Vagina (tissue), 2 donors: ENCODE measurements at places on chromosomes 11 and 22. TPM values are rescaled to one million over a fixed set of nuclear protein-coding genes. Genes with fewer than 3 reads are reported as not detected.

Gene ACTN3
- total RNA-seq, result not detected

- no peak overlapping the region for H3K4me3 ChIP-seq
- no peaks in the 10 kb centered on the region for H3K27me3 ChIP-seq
- DNase-seq, result no peak
- no peaks in the 10 kb centered on the region for H3K36me3 ChIP-seq
Observed at GRCh38 chr22:28484662-28485061, 195.0 kb downstream of the TTC28 start.

DNA sequence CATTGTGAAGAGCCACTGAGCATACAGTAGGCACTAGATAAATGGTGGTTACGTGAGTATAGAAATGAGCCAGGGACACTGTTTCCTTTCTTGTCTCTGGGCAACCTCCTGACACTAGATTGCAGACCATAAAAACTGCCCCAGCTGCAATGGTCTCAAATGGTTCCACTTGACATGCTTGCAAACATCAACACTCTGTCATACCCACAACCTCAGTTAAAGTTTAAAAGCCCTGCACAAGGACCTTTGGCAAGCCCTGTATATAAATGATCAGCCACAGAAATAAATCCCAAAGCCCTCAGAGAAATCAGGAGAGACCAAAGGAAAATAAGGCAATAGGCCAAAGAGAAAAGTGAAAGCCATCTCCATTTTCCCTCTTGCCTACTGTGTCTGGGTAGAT lies 20.7 kb downstream of the PLEKHA7 start:
- H3K4me1 ChIP-seq, result no peaks in the 10 kb centered on the region
- H3K36me3 ChIP-seq, result no peaks in the 10 kb centered on the region
- DNase-seq, result no peak
- H3K27ac ChIP-seq, result no peak overlapping the region

GRCh38 chr22:29190051-29190450 lies 15.6 kb upstream of the EMID1 start:
- no peak overlapping the region for H3K4me3 ChIP-seq
- no peak overlapping the region for H3K27ac ChIP-seq
- no peaks in the 10 kb centered on the region for H3K36me3 ChIP-seq
- no peaks in the 10 kb centered on the region for H3K27me3 ChIP-seq

Gene MAJIN
- total RNA-seq, result not detected

Gene TEF
- total RNA-seq, result 12.0 TPM

Gene SCO2
- total RNA-seq, result 25.0 TPM

Gene SGSM1
- total RNA-seq, result 2.9 TPM

Gene TRIM6
- total RNA-seq, result 3.9 TPM

DNA sequence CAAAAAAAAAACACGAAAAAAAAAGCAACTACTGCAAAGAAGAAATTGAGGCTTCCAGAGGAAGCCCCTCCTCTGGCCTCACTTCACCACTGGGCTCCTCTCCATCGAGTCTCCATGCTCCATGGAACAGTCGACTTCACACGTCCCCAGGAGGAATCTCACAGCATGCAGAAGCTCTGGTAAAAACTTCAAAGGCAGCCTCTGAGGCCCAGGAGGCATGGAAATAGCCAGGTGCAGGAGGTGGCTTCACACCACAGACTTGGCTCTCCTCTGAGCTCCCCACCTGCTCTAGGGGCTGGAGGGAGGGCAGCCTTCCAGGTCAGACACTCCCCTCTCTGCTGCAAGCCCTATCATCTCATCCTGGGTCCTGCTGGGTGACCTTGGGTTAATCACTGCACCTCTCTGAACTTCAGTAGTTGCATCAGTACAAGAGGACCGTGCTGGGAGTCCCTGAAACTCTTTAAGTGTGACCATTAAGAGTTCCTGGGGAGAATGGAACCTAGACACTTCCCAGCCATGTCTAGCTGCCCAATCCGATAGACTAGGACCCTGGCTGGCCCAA lies 8.2 kb downstream of the PDE2A start:
- H3K4me1 ChIP-seq, result no peaks in the 10 kb centered on the region
- no peak for DNase-seq
- H3K4me3 ChIP-seq, result no peak overlapping the region
- no peaks in the 10 kb centered on the region for H3K27me3 ChIP-seq

Gene NUP50
- total RNA-seq, result 76.9 TPM

DNA sequence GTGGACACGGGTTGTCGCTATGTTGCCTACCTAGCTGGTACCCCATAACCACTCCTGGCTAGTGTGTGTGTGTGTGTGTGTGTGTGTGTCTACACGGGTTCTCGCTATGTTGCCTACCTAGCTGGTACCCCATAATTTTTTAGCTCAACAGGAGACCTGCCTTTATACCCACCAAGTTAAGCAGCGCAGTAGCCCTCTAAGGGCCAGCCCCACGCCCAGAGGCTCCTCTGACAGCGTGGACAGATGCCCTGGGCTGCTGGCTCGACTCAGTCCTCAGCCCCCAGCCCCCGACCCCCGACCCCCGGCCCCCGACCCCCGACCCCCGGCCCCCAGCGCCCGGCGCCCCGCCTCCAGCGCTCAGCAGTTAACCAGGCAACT lies 351 bp upstream of the AKIP1 start:
- DNase-seq, result no peak
- H3K4me1 ChIP-seq, result peaks cover 52% of the 10 kb centered on the region
- H3K4me3 ChIP-seq, result peak overlapping the region; percentile 95
- H3K36me3 ChIP-seq, result no peaks in the 10 kb centered on the region
- peak overlapping the region; percentile 90 for H3K27ac ChIP-seq

DNA sequence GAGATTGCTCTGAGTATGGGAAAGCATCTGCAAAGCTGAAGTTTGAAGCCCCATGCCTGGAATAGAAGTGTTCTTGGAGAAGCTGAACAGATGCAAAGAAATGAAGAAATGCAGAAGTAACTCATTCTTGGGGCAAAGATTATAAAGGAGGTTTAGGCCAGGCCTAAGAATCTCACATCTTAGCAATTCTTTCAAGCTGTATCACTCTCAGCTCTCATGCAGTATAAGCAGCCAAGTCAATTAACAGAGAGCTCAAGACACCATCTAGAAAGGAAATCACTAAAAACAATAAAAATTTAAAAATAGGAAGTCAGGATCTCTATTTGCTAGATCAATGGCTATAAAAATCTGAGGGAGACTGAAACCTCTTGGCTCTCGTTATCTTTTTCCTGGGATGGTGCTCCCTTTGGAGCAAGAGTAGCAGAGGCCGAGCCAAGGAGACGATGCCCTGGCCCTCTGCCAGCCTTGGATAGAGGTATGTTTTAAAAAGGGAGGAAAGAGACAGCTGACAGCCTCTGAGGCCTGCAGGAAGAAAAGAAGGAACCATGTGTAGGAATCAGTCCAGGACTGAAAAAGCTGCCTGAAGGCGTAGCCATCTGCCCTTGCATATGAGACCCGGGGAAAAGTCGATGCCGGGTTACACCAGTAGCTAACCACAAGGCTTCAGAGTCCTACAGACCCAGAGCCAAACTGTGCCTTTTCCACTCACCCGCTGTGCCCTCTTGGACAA lies 229.8 kb downstream of the BLID start:
- no peak overlapping the region for H3K4me3 ChIP-seq
- no peak overlapping the region for H3K27ac ChIP-seq
- no peaks in the 10 kb centered on the region for H3K36me3 ChIP-seq
- no peak for DNase-seq
- peaks cover 6% of the 10 kb centered on the region for H3K4me1 ChIP-seq
- H3K27me3 ChIP-seq, result no peaks in the 10 kb centered on the region

GRCh38 chr22:33582822-33583400 lies 337.4 kb downstream of the LARGE1 start:
- H3K4me3 ChIP-seq, result no peak overlapping the region
- H3K27ac ChIP-seq, result no peak overlapping the region
- no peaks in the 10 kb centered on the region for H3K27me3 ChIP-seq
- no peak for DNase-seq
- peaks cover 15% of the 10 kb centered on the region for H3K4me1 ChIP-seq

Gene SYCE3
- not detected for total RNA-seq

DNA sequence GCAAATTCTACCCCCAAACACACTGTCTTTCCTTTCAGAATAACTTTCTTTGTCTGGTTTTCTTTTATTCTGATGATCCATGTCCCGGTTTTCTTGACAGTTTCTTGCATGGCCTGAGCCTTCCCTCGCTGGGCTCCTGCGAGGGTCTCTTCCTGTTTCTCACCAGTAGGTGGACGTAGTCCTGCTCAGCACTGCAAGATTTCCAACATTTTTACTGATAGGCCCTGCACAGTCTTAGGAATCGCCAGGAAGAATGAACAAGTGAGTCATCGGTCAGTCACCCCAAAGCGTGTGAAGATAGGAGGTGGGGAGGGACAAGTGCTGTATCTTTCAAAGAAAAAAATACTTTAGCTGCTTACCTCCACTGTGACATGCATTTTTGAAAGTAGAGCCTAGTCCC lies 16.9 kb upstream of the KIRREL3 start:
- no peaks in the 10 kb centered on the region for H3K4me1 ChIP-seq
- no peak for DNase-seq
- H3K27me3 ChIP-seq, result no peaks in the 10 kb centered on the region
- H3K27ac ChIP-seq, result no peak overlapping the region
- H3K4me3 ChIP-seq, result no peak overlapping the region

Gene TTLL8
- total RNA-seq, result not detected

- no peak overlapping the region for H3K4me3 ChIP-seq
- DNase-seq, result no peak
- H3K27ac ChIP-seq, result no peak overlapping the region
- peaks cover 22% of the 10 kb centered on the region for H3K4me1 ChIP-seq
Observed at GRCh38 chr22:39128508-39128907, 24.0 kb downstream of the CBX7 start.

- H3K4me1 ChIP-seq, result no peaks in the 10 kb centered on the region
- DNase-seq, result no peak
- H3K36me3 ChIP-seq, result no peaks in the 10 kb centered on the region
- H3K27ac ChIP-seq, result no peak overlapping the region
Observed at GRCh38 chr11:46252373-46252914, 25.0 kb upstream of the CREB3L1 start.

Gene CLCF1
- 20.6 TPM for total RNA-seq

Gene MRGPRF
- total RNA-seq, result 84.5 TPM

GRCh38 chr11:64224891-64225607 lies 937 bp downstream of the TRPT1 start:
- DNase-seq, result no peak
- no peaks in the 10 kb centered on the region for H3K36me3 ChIP-seq
- peak overlapping the region; percentile 78 for H3K4me3 ChIP-seq
- no peaks in the 10 kb centered on the region for H3K27me3 ChIP-seq
- peak overlapping the region; percentile 81 for H3K27ac ChIP-seq
- peaks cover 52% of the 10 kb centered on the region for H3K4me1 ChIP-seq

DNA sequence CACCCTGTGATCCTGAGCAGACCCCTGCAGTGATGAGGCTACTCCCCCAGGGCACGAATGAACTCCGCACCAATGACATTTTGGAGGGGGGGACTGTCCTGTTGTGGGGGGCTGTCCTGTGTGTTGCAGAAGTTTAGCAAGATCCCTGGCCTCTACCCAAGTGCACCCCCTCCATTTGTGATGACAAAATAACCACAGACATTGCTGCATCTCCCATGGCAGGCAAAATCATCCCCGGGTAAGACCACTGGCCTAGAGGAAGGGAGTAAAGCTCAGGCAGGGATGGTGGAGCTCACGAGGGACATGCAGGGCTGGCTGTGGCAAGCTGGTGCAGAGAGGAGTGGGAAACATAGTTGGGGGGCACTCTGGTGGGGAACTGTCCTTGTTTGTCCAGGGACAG lies 40.6 kb downstream of the NECTIN1 start:
- H3K27me3 ChIP-seq, result no peaks in the 10 kb centered on the region
- H3K4me3 ChIP-seq, result no peak overlapping the region
- H3K4me1 ChIP-seq, result peaks cover 50% of the 10 kb centered on the region
- H3K27ac ChIP-seq, result peak overlapping the region; percentile 12
- no peaks in the 10 kb centered on the region for H3K36me3 ChIP-seq

Gene SF3B2
- 107 TPM for total RNA-seq

Gene TECTA
- total RNA-seq, result 1.2 TPM
